ENCODE measurements at places on chromosomes 3 and 15. TPM values are rescaled to one million over a fixed set of nuclear protein-coding genes. Genes with fewer than 3 reads are reported as not detected.

The PRSS50 gene
- not detected for total RNA-seq

GRCh38 chr15:29438703-29439055 lies 169.1 kb upstream of the NSMCE3 start:
- no peak for DNase-seq

The BTD gene
- total RNA-seq = 13.9 TPM

- no peak for DNase-seq
These were observed 150.5 kb upstream of the ST8SIA2 start for GRCh38 chr15:92243227-92243626.

GRCh38 chr3:31262201-31262600 lies 270.5 kb upstream of the STT3B start:
- no peak for DNase-seq

The SH3GL3 gene
- total RNA-seq = 187 TPM

The RTP1 gene
- total RNA-seq = 0.41 TPM

The STT3B gene
- total RNA-seq = 190 TPM

The ANKUB1 gene
- total RNA-seq = 0.41 TPM

The KLHL40 gene
- 0.41 TPM for total RNA-seq

- no peak for DNase-seq
These were observed 45.5 kb downstream of the KBTBD12 start for GRCh38 chr3:127960421-127960965.

DNA sequence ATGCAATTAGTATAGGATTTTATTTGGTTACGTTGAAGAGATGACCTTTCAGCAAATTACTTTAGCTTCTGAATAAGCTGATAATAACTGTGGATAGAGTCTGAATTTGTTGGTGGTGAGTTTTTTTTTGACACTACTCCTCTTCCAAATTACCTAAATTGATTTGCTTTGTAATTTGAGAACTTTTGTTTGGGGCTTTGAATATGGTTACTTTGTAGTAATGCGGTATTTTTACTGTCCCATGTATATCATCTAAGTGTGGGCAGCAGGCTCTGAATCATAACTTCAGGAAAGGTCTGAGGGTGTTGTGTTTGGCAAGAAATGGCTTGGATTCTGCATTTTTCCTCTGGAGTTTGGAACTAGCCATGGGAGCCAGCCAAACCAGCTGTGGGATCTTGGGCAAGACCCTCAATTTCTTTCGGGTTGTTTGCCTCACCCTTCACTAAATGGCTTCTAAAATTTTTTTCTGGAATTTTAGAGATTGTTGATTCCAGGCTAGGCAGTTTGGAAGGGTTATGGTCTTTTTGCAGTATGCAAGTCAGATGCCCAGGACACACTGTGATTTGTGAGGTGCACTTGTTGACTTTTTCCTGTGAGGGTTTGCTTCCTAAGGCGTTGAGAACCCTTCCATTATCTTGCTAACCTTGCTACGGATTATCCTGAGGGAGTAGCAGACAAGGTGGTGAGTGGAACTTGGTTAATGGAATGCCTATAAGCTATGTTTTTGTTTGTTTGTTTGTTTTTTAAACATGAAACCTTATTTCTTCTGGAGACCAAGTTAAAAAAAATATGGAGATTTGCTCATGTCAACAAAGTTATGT lies 10.4 kb downstream of the PTPRG start:
- no peak for DNase-seq

GRCh38 chr15:80070840-80071239 lies 11.4 kb downstream of the ZFAND6 start:
- DNase-seq = no peak

The CD86 gene
- total RNA-seq = 1.2 TPM
